ENCODE measurements at places on chromosomes 12 and 14.

- peak; percentile 39 for DNase-seq
These were observed 1.4 kb upstream of the ASIC1 start for GRCh38 chr12:50055831-50056638.

DNA sequence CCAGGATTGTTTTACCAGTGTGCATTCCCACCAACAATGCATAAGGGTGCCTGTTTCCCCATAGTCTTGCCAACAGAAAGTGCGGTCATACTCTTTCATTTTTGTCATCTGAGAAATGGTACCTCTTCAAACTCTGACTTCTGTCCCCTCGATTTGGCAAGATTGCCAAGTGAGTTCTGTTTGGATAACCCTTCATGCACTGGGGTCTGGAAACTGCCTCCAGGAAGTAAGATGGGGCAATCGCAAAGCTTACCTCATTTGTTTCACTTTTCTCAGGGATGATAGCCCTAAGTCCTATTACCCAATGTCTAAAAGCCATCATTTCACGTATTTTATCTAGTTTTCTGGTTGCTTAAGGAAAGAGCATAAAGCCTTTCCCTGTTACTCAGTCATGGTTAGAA lies 28.6 kb upstream of the NR1H4 start:
- DNase-seq = no peak

- DNase-seq = no peak
These were observed 17.1 kb downstream of the DICER1 start for GRCh38 chr14:95140060-95140858.

DNA sequence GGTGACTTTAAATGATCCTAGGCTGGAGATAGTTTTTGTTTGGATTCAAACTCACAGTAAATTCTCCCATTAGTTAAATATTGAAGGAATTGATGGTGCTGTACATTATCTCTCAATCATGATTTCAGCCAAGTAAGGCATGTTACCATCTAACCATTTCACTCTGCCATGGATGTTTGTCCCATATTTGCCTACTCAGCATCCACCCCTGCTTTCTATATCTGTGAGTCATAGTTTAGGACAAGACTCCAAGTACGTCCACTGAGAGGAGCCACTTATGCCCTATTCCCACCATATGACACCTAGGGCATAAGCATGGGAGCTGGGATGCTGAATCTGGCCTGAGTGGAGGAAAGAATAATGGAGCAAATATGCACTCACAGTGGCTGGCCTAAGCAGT lies 155.2 kb downstream of the RPL10L start:
- DNase-seq = no peak

- no peak for DNase-seq
These were observed 114.0 kb downstream of the ALX1 start for GRCh38 chr12:85394065-85394464.

DNA sequence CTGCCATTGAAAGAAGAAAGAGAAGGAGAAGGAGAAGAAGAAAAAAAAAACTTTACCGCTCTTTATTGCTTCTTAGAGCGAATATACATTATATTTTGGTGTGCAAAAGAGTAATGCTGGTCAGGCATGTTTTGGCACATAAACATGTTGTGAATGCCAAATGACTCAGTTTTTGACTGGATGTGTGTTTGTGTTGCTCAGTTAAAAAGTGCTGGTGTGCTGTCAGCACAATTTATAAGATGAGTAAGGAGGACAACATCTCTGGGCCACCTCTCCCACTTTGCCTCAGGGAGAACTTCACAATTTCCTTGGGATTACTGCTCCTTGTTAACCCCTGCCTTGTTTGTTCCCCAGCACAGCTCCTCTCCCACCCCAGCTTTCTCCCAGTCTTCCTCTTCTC lies 584.8 kb downstream of the ETNK1 start:
- no peak for DNase-seq

DNA sequence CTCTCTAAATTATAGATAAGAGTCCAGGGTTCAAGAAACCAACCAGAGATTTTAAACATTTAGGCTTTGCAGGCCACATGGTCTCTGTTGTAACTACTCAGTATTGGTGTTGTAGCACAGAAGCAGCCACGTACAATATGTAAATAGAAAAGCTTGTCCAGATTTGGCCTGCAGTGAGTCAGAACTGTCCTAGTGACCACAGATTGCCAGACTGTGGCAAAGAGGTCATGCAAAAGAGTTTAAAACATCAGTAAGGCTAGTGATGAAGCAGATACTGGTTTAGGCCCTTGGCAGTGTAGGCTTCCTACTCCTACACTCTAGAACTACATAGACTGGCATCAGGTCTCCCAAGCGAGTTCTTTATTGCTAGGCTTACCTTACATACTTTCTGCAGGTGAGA lies 117.6 kb upstream of the GARIN6 start:
- DNase-seq = no peak

- no peak for DNase-seq
These were observed 416.6 kb downstream of the GLT1D1 start for GRCh38 chr12:129269756-129270495.

DNA sequence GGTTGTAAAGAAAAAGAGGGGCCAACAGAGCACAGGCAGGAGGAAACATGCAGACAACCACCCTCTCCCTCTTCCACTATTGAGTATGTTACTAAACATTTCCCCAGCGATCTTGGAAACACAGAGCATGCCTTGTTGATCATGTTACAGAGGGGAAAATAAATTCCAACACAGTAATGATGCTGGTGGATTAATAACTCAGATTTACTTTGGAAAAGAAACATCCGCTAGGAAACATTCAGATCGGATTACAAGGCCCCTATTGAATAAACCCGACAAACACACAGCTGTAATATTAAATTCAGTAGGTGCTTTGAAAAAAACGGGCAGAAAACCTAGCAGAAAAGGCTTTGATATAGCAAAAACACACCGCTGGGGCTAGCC lies 5.4 kb downstream of the BMP4 start:
- no peak for DNase-seq

DNA sequence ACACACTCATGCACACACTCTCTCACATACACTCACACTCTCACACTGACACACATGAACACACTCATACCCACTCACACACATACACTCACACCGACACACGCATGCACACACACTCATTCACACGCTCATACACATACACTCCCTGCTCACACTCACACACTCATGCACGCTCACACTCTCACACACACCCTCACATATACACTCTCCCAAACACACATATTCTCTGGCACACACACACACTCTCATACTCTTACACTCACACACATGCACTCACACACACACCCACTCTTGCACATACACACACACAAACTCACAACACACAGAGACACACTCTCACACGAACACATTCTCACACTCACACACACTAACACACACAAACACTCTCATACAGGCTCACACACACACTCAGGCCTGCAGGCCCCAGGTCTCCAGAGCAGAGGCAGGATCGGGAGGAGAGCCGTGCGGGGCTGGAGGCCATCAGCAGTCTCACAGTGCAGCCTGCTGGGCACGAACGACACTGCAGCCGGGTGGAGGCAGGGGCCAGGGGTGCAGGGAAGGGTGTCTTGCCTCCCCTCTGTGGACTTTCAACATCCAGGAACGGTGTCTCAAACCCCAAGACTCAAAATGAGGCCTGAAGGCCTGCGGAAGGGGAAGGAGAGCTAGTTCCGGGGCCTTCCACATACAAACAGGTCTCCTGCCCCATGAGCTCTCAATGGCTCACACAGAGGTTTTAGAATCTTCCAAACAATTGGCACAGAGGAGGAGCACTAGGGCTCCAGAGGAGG lies 148.7 kb downstream of the ANO2 start:
- no peak for DNase-seq

DNA sequence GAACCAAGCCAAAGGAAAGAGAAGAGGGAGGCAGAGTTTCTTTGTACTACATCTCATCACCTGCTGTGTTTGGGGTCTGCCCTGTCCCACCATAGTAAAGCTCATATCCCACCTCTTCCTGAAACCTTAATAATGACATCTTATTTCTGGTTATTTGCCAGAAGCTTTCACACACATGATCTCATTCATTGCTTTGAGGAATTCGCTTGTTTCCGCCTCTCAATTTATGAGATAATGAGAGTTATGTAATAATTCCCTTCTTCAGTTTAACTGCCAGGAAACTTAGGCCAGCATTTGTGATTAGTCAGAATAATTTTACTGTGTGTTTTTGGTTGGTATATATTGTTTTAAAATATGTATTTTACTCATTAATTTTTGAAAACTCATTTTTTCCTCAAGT lies 205.2 kb downstream of the CACNA1C start:
- no peak for DNase-seq

DNA sequence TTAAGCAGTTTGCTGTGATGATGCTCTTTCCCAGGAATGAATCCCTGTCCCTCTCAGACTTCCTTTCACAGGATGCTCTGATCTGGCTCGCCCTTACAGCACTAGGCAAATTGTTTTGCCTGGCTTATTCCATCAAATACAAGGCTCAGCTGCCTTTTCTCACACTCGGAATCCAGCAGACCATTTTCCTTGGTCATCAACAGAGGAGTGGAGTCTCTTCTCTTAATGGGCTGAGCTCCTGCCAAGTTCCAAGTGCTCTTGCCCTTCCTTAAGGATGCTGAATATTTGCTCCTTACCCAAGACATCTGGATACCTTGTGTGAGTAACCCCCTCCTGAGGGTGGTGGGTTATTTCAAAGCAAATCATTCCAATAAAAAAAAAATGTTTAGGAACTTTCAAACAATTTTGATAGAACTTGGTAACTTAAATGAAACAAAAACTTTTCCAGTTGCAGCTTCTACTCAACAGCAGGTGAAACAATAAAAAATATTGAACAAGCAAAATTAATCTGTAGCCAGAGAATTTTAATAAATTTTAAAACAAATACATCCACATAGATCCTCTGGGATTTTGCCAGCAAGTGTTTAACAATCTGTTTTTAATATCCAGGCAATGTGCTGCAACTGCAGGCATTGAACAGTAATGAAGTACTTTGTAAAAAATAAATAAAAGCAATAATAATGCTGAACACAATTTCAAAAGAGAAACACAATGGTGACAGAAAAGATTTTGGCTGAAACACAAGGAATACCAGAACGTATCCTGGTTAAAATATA lies 264.0 kb upstream of the FAR2 start:
- DNase-seq = no peak

DNA sequence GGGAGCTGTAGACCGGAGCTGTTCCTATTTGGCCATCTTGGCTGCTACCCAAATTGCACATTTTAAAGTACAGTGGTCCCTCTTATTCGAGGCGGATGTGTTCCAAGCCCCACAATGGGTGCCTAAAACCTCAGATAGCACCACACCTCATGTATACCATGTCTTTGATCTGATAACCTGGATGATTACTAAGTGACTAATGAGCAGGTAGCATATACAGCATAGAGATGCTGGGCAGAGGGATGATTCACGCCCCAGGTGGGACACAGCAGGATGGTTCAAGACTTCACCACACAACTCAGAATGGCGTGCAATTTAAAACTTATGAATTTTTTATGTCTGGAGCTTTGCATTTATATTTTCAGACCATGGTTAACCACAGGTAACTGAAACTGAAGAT lies 255.0 kb downstream of the AKAP6 start:
- DNase-seq = no peak

DNA sequence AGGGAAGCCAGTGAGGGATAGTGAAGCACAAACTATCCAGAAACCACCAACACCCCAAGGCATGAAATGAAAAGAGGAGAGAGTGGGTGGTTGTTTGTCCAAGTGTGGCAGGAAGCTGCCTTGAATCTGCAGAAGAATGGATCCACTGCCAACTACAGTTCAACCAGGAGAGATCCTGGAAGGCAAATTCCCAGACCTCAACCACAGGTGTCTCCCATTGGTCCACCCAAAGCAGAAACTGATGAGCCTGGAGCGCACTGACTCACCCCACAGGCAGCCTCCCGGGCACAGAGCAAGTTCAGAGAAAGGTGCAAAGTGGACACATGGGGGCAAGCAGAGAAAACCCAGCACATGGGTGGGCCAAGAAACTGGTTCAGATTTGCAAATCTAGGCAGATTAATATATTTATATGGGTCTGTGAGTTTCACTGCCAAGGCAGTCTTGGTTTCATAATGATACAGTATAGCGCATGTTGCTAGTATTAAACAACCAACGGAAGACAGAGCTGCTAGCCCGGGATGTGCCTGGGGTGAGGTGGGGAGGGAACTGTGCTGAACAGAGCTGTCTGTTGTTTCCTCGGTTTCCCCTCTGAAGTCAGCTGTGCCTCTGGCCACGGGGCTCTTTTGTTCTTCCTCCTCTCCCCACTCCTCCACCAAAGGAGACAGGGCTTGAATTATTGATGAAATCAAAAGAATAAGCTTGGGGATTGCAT lies 416.2 kb upstream of the CCDC196 start:
- DNase-seq = no peak

- no peak for DNase-seq
These were observed 113.9 kb downstream of the GCH1 start for GRCh38 chr14:54788701-54789100.

DNA sequence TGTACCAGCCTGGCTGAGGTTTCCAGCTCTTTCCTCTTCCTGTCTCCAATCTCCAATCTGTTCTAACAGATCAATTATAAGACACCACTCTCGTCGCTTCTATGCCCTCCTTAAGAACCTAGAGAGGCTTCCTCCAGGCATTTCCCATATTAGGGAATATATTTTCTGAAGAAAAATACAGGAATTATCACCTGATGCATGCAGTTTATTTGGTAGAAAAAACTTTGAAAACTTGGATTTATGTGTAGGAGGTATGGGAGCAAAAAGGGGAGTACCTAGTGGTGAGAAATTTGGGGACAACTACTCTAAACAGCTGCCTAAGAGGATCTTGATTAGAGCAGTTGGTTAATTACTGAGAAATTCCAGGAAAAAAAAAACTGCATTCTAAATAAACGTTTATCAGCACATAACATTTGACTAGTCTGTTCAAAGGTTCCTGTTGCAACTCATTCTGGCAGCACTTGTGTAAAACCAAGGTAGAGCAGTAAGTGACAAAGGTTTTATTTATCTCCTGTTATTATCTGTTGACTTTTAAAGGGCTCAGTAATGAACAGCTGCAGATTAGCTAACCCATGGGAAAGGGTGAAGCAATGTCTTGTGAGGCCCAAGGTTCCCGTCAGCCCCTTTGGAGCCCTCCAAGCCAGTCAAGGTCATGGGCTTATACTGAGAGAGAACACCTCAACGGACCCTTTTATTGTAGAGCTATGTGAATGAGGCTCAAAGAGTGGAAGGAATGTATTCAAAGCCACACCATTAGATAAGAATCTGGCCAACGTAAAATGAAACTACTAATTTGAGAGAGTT lies 36.4 kb upstream of the NR1H4 start:
- DNase-seq = no peak

- no peak for DNase-seq
These were observed 108.0 kb downstream of the PPM1A start for GRCh38 chr14:60356906-60357550.

DNA sequence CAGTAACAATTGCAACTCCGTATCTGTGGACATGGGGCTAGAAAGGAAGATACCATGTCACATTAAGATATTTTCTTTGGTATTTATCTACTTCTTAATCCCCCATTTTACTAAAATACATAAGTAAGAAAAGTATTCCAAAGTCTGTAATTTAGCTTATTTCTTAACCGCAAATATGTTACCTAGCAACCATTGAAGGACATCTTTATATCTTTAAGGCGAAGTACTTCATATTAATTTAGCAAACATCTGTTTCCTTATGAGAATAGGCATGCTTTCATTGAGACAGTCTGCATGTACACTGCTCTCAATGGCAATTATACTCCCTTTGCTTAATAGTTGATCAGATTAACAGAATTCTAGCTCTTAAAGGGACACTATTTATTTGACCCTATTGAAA lies 88.8 kb downstream of the NAV3 start:
- DNase-seq = no peak
